T-helper 17 cell (primary cell): ENCODE measurements at places on chromosomes 11 and 22.

DNA sequence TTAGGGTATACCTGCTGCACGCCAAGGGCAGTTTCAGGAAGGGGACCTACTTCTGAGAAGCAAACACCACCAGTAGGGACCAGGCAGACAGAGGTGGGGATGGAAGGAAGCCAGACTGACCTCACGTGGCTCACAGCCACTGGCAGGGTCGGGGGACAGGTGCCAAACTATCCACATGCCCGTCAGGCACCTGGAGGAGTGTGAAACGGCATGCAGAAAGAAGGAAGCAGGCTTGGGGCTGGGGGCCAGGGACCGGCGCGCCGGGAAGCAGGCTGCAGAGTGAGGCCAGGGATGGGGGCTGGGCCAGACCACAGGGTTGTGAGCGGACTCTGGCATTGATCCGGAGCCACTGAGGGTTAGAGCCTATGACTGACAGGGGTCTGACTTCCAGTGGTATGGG, 47.5 kb downstream of the CDKN1C start:
- no peak for DNase-seq

DNA sequence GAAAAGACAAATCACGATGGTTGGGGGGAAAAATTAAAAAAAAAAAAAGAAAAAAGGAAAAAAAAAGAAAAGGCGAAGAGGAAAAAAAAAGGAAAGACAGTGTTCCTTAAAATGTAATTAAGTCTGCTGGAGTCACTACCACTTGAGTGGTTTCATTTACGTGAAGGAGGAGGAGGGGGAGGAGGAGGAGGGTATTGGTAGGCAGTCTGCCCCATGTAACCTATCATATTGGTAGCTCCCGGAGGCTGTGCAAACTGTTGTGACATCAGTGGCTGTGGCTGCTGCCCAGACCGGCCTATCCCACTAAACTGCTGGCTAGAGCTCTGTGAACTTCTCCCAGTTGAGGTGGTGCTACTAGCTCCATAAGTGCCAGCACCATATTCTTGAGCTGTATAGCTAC, 17.9 kb downstream of the KDELR3 start:
- no peak for DNase-seq

DNA sequence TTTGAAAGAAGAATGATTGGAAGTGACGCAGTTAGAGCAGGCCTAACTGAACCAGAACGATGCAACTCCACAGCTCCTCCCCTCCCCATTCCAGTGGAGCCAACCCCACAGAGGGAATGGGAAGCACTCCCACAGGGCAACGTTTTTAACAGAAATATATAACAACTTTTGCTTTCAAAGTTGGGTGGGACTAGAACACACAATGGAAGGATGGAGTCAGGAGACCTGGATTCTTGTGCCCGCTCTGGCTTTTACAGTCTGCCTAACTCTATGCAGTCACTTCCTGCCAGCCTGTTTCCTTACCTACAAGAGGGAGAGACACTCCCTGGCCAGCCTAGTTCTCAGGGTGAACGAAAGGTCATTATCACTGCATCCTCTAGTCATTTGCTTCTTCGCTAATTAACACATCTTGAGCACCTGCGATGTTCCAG, 75.5 kb downstream of the PACSIN2 start:
- no peak for DNase-seq

- DNase-seq: no peak
These were observed 670 bp downstream of the SC5D start for GRCh38 chr11:121293288-121293594.

DNA sequence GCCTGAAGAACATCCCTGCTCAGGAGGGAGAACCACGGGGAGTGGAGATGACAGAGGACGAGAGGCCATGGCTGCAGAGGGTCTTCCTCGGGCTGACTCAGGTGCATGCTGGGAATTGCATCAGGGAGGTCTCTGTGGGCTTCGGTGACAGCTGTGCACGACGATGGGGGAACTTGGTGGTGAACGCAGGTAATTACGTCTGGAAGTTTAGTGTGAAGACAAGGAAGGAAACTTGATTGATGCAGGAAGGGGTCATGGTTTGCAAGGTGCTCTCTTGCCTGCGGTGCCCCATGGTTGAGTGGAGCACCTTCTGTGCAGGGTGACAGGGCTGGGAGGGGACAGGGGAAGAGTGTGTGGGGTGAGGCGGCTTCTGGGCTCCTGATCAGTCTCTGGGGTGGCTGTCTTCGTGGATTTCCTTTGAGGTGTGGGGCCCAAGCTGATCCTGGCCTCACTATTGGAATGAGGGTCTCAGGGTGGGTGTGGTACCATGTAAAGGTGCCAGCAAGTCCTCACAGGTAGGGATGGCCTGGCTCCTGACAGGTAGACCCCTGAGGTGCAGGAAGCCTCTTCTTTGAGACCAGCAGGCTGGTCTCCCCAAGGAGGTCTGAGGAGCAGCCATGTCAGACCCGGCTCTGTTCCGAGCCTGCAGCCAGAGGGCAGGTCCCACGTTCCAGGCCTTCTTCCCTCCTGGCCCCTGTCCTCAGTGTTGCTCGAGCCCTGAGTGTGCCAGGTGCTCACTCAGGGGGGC, 1020.1 kb downstream of the TBC1D22A start:
- DNase-seq: no peak

DNA sequence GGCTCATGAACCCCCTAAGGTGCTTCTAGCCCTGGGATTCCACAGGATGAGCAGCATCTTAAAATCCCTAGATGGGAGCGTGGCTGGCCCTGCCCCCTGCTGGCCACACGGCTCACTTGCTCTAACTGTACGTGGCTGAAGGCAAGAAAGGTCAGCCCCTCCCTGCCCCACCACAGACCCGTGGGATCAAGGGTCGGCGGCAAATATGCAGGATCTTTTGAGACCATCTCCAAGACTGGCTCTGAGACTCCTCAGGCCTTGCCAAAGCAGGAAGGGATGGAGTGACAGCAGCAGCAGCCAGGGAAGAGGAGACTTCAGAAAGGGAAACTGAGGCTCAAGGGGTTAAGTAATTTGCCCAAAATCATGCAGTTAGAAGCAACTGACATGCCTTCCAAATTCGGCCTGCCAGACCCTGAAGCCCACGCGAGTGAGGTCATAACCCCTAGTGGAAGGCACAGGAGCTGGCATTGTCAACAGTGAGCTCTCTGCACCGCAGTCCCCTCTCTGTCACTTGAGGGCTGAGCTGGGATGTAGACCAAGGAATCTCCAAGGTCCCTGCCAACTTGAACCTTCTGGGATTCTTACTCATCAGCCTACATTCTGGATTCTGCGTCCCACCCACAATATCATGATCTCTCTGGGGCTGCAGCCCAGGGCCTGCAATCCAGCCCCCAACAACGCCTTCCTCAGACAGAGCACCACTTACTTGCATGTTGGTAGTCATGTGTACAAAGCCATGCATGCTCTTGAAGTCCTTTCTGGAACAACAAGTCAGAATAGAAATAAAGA, 31.4 kb downstream of the CREB3L1 start:
- DNase-seq: peak; percentile 43
